Lower leg skin (tissue), 4 donors: ENCODE measurements at places on chromosomes 1 and 21. TPM values are rescaled to one million over a fixed set of nuclear protein-coding genes. Genes with fewer than 3 reads are reported as not detected.

GNL2 gene
- total RNA-seq: 25.1 TPM

PADI6 gene
- not detected for total RNA-seq

HHIPL2 gene
- not detected for total RNA-seq

RSPO1 gene
- 9.3 TPM for total RNA-seq

FLG2 gene
- total RNA-seq: 3,608 TPM

OPTC gene
- not detected for total RNA-seq

VWA5B1 gene
- not detected for total RNA-seq

- DNase-seq: no peak
Measured at GRCh38 chr1:182803846-182804245, 14.3 kb downstream of the NPL start.

DNA sequence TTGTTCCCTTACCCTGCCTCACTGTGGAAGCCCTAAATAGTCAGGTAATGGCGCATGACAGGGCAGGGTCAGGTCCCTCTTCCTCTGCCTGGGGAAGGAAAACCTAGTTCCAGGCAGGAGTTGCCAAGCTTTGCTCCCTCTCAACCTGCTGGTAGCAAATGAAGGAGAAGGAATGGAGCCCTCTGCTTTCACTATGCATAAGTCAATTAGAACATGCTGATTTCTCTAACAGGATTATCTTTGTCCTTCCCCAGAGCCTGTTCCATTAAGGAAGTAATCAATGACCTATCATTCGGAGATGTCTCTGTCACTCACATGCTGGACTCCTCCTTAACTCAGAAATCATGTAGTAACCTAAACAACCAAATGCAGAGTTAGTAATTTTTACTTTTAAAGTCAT, 161.8 kb upstream of the NFIA start:
- no peak for DNase-seq

- DNase-seq: no peak
Measured at GRCh38 chr1:18556364-18556763, 74.3 kb upstream of the PAX7 start.

- DNase-seq: no peak
Measured at GRCh38 chr1:233513431-233513830, 100.5 kb upstream of the KCNK1 start.

DNA sequence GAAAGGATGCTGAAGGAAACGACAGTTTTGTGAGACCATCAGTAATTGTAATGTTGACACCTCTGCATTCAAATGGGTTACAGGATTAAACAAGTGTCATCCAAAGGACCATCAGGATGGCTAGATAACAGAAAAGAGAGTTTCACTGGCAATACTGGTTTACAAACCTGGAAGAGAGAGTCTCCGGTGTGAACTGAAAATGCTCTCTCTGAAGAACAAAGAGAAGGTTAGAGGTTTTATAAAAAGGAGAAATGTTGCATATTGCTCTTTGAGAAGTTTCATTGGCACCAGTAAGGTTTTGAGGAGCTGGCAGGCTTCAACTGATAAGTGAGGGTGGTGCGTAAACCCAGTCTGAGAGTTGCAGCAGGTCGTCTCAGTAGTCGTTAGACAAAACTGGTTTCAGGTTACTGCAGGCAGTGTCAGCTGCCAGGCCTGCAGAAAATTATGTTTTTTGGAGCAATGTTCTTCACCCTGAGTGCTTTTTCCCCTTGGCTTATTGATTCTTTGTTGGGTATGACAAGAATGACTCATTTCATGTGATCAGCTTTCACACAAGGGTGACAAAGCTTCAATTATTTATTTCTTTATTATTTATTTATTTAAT, 42.2 kb downstream of the KCNK1 start:
- no peak for DNase-seq

DNA sequence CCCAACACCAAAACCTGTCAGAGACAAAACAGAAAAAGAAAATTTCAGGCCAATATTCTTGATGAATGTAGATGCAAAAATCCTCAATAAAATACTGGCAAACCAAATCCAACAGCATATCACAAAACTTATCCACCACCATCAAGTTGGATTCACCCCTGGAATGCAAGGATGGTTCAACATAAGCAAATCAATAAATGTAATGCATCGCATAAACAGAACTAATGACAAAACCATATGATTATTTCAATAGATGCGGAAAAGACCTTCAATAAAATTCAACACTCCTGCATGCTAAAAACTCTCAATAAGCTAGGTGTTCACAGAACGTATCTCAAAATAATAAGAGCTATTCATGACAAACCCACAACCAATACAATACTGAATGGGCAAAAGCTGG, 3.8 kb upstream of the OR2L5 start:
- DNase-seq: no peak

- no peak for DNase-seq
Measured at GRCh38 chr1:2614145-2614544, 18.7 kb downstream of the MMEL1 start.

DNA sequence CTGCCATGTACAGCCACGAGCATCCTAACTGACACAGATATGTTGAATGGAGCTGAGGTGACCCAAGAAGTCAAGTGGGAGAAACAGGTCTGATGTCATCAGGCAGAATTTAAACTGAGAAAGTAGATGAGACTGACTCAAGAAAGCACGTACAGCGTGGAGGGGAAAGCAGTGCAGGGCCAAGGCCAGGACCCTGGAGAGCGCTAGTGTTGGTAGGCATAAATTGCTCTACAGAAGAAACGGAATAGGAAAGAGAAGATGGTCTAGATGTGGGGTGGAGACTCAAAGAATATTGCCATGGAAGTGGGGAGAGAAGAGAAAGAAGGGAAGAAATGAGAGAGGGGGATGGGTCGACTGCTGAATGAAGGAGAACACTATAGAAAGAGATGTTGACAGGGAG, 45.3 kb upstream of the GJB5 start:
- DNase-seq: no peak
